Naive thymus-derived CD4-positive, alpha-beta T cell (primary cell): ENCODE measurements at places on chromosomes 2 and 18.

- no peaks in the 10 kb centered on the region for H3K36me3 ChIP-seq
- H3K4me1 ChIP-seq, result no peaks in the 10 kb centered on the region
- H3K27me3 ChIP-seq, result no peaks in the 10 kb centered on the region
- H3K4me3 ChIP-seq, result no peak overlapping the region
- no peak for DNase-seq
Measured at GRCh38 chr18:48191494-48191893, 217.7 kb downstream of the ZBTB7C start.

- H3K4me3 ChIP-seq, result no peak overlapping the region
- H3K36me3 ChIP-seq, result no peaks in the 10 kb centered on the region
- H3K4me1 ChIP-seq, result no peaks in the 10 kb centered on the region
- H3K27ac ChIP-seq, result no peak overlapping the region
- no peak for DNase-seq
Measured at GRCh38 chr2:1749489-1750119, 5.3 kb upstream of the PXDN start.

- H3K36me3 ChIP-seq, result no peaks in the 10 kb centered on the region
- no peak overlapping the region for H3K4me3 ChIP-seq
- H3K27ac ChIP-seq, result no peak overlapping the region
- no peaks in the 10 kb centered on the region for H3K27me3 ChIP-seq
Measured at GRCh38 chr2:235215248-235215647, 263.4 kb downstream of the SH3BP4 start.

DNA sequence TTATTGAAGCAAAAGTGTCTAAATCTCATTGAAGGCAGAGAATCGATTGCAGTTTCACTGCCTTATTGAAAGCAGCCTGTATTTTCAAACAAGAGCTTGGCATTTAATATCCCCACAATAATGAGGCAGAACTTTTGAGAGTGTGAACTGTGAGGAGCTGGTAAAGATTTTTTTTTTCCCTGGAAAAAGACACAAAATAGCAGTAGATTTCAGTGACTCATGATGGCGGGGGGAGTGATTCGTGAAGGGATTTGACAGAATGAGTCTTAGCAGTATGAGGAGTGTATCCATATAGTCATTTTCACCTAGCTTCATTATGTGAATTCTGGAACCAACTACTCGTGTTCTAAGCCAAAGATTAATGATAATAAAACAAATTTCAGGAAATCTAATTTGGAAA lies 242.9 kb downstream of the ARL6IP6 start:
- no peaks in the 10 kb centered on the region for H3K27me3 ChIP-seq
- DNase-seq, result no peak
- no peaks in the 10 kb centered on the region for H3K4me1 ChIP-seq
- H3K27ac ChIP-seq, result no peak overlapping the region

- no peaks in the 10 kb centered on the region for H3K36me3 ChIP-seq
- H3K4me1 ChIP-seq, result no peaks in the 10 kb centered on the region
- H3K27ac ChIP-seq, result no peak overlapping the region
- no peak overlapping the region for H3K4me3 ChIP-seq
Measured at GRCh38 chr2:77397763-77398162, 124.4 kb downstream of the LRRTM4 start.

DNA sequence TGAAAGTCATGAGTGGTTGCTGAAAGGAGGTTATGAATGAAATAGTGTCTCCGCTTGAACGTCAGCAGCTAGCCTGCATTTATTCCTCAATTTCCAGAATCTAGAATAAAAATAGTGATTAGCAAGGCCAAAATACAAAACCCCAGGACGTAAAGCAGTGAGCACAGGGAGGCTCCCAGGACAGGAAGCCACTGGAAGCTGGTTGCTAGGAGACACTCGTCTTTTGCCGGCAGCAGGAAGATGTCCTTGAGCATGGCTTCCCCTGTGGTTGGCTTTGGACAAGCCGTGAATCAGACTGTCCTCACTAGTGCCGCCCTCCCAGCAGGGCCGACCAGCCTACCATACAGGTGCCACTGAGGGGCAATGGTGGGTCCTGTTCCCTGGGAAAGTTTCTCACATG lies 374.4 kb downstream of the MTX2 start:
- H3K27me3 ChIP-seq, result peaks cover 8% of the 10 kb centered on the region
- no peak for DNase-seq
- H3K4me3 ChIP-seq, result no peak overlapping the region
- H3K27ac ChIP-seq, result no peak overlapping the region

DNA sequence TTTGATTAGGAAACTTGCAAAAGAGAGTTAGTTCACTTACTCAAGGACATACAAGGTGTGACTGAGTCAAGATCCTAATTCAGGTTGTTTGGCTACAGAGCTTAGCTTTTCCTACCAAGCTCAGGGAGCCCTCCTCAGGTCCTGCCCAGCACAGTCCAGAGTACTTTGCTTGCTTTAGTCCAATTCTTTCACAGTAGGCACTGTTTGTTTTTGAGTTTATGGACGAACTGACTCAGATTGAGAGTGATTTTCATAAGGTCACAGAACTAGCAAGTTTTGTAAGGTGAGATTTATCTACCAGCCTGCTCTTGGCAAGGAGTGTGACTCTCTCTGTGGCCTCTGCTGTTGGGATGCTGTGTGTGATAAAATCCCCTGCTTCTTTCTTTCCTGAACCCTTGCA lies 310.5 kb downstream of the PTPRM start:
- no peak overlapping the region for H3K4me3 ChIP-seq
- no peaks in the 10 kb centered on the region for H3K36me3 ChIP-seq
- no peak for DNase-seq
- H3K27ac ChIP-seq, result no peak overlapping the region

DNA sequence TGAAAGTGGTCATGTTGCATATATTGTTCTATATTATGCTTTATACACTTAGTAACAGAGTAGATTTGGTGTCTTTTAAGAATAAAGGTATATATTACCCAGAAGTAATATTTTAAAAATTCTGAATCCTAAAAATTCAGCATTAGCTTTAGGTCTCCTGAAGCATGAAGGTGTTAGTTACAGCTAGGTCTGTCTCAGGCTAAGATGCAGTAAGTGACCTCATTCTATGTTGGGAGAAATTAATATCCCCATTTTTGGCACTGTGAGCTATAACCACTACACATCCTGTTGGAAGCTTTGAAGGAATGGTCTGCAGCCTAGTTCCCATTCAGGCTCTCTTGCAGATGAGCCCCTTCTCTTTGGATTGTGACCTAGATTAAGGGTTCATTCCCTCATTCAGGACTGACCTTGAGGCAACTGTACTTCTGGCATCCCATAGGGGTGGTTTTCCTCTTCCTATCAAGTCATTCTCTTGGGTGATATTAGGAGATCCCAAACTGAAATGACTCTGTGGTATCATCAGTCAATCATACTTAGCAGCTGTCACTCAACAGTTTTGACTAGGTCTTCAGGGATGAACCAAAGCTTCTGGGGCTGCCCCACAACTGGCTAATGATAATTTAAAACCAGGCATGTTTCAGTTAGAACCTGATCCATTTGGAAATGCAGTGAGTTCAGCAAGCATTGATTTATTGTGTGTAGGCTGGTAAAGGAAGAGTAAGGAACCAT lies 117.7 kb downstream of the GPD2 start:
- no peak overlapping the region for H3K27ac ChIP-seq
- H3K27me3 ChIP-seq, result no peaks in the 10 kb centered on the region
- H3K4me1 ChIP-seq, result no peaks in the 10 kb centered on the region
- no peaks in the 10 kb centered on the region for H3K36me3 ChIP-seq
- H3K4me3 ChIP-seq, result no peak overlapping the region
- no peak for DNase-seq

GRCh38 chr2:37982147-37982582 lies 57.1 kb downstream of the RMDN2 start:
- DNase-seq, result peak; percentile 33
- no peak overlapping the region for H3K27ac ChIP-seq
- no peaks in the 10 kb centered on the region for H3K4me1 ChIP-seq
- no peaks in the 10 kb centered on the region for H3K27me3 ChIP-seq

- DNase-seq, result no peak
- no peaks in the 10 kb centered on the region for H3K36me3 ChIP-seq
- no peak overlapping the region for H3K27ac ChIP-seq
- no peaks in the 10 kb centered on the region for H3K4me1 ChIP-seq
- H3K27me3 ChIP-seq, result no peaks in the 10 kb centered on the region
Measured at GRCh38 chr2:237889016-237889415, 29.6 kb downstream of the RAMP1 start.

- no peaks in the 10 kb centered on the region for H3K4me1 ChIP-seq
- DNase-seq, result no peak
Measured at GRCh38 chr2:219378163-219378851, 9.4 kb downstream of the DNPEP start.

- H3K27me3 ChIP-seq, result no peaks in the 10 kb centered on the region
- DNase-seq, result peak; percentile 71
- no peaks in the 10 kb centered on the region for H3K36me3 ChIP-seq
- H3K4me1 ChIP-seq, result peaks cover 33% of the 10 kb centered on the region
- H3K4me3 ChIP-seq, result peak overlapping the region; percentile 36
- peak overlapping the region; percentile 72 for H3K27ac ChIP-seq
Measured at GRCh38 chr2:64327510-64328414, 126.2 kb upstream of the LGALSL start.

GRCh38 chr2:33457556-33458247 lies 18.7 kb upstream of the RASGRP3 start:
- H3K4me3 ChIP-seq, result no peak overlapping the region
- no peak for DNase-seq
- H3K36me3 ChIP-seq, result no peaks in the 10 kb centered on the region
- no peaks in the 10 kb centered on the region for H3K4me1 ChIP-seq
- no peak overlapping the region for H3K27ac ChIP-seq
